ENCODE measurements at places on chromosomes 7 and 10. TPM values are rescaled to one million over a fixed set of nuclear protein-coding genes. Genes with fewer than 3 reads are reported as not detected.

Gene PRRT4
- not detected for polyA plus RNA-seq

DNA sequence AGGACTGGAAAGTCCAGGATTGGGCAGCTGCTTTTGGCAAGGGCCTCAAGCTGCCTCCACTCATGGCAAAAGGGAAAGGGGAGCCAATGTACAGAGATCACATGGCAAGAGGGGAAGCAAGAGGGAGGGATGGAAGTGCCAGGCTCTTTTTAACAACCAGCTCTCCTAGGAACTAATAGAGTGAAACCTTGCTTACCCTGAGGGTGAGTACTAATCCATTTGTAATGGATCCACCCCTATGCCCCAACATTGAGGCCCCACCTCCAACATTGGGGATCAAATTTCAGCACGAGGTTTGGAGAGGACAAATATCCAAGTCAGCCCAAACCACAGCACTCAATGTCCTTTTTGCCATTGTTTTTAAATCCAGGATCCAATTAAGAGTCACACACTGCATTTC is 12.5 kb downstream of the HABP2 start:
- no peak for DNase-seq

DNA sequence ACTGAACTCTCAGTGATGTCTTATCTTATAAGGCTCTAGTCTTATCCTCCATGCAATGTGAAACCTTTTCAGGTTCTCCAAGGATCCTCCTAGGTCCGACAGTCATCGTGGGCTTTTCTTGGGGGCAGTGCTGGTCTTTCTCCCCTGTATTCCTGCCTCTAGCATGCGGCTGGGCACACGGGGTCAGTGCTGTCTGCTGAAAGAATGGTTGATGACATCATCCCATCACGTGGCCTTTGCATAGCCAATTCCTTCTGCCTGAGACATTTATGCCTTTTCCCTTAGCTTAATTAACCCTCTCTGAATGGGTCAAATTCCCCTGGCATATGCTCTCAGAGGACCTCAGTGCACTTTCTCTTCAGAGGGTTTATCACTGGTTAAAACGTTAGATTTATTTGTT is 27.0 kb upstream of the KCNK18 start:
- no peak for DNase-seq

DNA sequence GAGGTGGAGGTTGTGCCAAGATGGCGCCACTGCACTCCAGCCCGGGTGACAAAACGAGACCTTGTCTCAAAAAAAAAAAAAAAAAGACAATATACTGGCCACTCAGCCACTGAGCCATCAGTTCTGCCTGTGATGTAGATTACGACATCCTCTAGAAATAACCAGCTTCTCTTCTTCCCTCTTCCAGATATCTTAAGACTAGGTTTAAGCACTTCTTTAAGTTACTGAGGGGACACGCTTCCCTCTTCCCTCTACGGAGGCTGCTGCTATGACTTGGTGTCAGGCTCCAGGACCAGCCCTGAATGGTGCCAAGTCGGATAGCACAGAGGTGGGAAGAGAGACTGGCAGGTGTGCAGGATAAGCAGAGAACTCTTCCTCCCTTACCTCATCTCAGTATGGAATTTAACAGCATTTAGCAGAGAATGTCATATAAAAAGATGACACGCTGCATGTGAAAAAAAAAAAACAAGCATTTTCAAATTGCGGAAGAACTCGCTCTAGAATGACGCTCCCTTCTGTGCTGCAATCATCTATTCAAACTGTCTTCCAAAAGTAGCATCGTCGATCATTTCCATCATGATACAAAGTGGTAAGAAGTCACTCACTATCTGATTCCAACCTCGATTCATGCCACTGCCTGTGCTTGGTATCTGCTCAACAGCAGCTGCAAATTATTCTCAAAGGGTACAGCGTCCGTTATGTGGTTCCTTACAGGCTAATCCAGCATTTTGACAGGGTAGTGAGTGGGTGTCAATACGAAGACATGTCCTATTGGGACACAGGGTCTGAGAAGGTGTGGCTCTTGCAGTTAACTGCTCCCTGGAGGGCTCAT is 13.8 kb downstream of the DAGLB start:
- DNase-seq, result no peak

Gene PON1
- polyA plus RNA-seq, result not detected

GRCh38 chr7:30644286-30644955 is 37.8 kb downstream of the CRHR2 start:
- no peak for DNase-seq

DNA sequence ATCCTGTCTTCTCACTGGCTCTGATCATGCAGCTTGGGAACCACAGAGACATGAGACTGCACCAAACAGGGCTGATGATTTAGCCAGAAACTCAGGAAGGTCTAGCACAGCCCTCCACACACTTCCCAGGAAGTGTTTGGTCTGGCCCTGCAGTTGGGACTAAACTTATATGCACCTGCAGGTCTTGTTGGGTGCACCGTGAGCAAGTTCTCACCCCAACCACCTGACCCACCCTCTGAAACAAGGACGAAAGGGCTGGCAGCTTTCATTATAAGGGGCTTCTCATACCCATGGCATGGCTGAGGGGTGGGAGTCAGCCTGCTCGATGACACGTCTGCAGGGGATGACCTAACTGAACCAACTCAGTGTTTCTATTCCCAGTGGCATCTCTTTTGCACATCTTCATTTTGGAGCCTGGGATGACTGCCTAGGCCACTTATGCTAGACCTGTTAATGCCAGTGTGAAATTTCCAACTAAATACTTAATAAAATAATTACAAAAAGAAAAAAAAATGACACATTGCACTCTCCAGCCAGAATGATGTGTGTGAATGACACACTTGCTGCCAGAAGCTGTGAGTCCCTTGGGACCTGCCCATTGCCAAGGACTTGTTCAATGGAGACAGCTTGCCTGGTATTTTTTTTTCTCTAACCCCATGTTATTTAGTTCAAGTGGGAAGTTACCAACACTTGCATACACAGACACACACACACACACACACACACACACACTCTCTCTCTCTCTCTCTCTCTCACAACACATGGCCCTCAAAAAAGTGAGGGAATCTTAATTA is 102.6 kb downstream of the NEURL1 start:
- DNase-seq, result no peak

DNA sequence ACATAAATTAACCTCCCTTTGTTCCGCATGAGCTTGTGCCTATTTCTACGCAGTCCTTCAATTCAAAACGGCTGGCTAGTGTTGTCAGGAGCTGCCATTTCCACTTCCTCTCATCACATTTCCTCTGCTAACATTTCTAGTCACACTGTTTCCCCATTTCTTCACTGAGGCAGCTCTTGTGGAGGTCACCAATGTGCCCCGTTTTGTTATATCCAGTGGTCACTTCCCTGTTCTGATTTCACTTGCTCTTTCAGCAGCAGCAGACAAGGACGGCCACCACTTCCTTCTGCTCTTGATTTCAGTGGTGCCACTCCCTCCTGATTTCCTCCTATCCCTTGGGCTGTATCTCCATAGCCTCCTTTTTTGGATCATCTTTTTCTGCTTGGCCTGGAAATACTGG is 64.8 kb upstream of the SEC61G start:
- no peak for DNase-seq

Gene CNTNAP2
- polyA plus RNA-seq, result 0.02 TPM

- DNase-seq, result no peak
Measured at GRCh38 chr10:85600026-85600743, 766.4 kb downstream of the GRID1 start.

- DNase-seq, result peak; percentile 90
Measured at GRCh38 chr10:104353325-104354048, at the start of gene CFAP58. Gene CFAP58, plus strand, starts transcription at chr10:104353833. Its CDS starts 65 bp downstream, at chr10:104353898.

DNA sequence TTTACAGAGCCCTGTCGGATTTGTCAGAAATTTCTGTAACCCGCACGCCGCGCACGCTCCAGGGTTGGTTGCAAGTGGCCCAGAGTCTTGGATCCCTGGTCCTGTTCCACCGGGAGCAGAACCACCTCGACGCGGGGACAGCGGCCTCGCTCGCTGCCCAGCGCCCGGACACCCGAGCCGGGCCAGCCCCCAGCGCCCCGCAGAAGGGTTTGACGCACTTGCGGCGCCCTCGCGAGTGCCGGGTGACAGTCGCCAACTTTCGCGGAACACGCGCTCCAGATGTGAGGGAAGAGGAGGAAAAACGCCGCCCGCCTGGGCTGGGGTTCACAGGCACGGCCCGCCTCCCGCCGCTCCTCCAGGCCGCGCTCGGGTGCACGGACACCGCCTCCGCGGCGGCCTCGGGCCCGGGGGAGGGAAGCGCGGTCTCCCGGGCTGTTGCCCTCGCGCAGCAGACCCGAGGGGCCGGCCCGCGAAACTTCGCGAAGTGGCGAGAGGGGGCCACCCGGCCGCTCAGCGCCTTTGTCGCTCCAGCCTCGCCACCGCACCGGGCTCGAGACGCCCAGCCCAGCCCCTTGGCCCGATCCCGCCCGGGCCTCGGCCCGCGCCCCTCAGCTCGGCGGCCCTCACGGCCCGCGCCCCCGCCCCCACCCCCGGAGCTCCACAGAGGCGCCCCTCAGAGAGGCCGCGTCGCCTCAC is 514 bp downstream of the RNF216 start:
- DNase-seq, result peak; percentile 40

Gene GRM8
- not detected for polyA plus RNA-seq

DNA sequence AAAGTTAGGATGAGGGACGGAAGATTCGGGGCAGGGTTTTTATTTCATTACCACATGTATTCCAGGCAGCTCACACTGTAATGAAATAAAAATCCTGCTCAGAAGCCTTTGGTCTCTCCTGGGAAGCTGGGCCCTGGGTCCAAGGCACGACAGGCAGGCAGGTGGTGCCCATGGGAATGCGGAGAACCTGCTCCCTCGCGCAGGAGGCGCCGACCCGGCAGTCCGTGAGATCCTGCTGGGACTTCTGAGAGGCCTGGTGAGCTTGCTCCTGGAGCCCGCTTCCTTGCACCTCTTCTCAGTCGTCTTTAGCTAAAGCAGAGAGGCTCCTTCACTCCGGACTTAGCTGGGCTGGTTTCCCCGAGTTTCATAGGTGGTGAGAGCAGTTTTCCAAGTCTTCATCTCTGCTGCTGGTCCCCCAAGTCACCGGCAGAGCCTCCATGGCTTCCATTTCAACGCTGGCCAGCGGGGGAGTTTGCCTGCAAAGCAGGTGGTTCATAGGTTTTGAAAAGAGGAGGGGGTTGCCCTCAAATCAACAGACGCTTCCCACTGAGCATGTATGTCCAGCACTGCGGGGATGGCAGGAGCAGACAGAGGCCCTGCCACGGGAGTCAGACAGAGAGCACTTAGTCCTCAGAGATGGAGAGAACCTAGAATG is 24.5 kb downstream of the IL15RA start:
- DNase-seq, result no peak

Gene BLNK
- polyA plus RNA-seq, result not detected
